Common myeloid progenitor, CD34-positive (primary cell): ENCODE measurements at places on chromosomes 7 and 10.

DNA sequence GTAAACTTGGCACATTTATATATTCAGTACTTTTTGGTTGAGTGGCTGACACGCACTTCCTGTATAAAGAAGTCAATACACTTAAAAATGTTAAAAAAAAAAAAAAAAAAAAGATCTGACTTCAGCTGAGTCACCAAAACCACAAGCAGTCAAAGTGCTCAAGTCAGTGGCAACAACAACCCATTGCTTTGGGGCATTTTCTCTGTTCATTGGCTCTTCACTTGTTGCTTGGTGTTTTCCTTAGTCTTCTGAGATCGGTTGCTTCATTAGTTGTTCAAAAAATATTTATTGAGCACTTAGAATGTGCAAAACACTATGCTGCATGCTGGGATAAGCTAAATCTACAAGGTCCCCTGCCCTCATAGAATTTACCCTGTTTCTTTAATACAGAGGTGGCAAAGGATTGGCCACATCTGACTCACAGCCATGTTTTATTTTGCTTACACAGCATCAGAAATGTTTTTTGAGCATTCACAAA, 63.7 kb downstream of the ZNRF2 start:
- DNase-seq = peak; percentile 83

GRCh38 chr10:80400136-80400804, 8.1 kb upstream of the PRXL2A start:
- DNase-seq = no peak

DNA sequence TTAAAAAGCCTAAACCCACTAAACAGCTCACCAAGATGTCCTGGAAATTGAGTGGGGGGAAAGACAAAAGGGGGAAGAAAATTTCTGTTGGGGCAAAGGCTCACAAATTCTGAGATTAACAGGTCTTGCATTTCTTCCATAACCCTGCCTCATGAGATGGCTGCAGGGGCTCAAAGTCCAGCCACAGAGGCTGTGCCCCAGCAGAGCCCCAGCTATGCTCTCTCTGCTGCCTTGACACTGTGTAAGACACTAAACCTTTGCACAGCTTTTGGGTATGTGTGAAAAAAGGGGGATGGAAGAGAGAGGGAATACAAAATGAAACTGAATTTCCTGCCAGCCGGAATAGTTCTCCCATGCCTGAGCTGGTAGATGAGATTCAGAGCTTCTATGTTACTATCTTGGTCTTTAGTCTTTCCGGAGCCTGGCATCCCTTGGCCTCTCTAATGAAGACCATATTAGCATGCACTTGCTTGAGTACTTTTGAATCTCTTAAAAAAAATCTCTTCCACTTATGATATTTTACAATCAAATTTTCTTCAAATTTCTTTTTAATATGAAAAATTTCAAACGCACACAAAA, 240.0 kb upstream of the IMMP2L start:
- DNase-seq = no peak

DNA sequence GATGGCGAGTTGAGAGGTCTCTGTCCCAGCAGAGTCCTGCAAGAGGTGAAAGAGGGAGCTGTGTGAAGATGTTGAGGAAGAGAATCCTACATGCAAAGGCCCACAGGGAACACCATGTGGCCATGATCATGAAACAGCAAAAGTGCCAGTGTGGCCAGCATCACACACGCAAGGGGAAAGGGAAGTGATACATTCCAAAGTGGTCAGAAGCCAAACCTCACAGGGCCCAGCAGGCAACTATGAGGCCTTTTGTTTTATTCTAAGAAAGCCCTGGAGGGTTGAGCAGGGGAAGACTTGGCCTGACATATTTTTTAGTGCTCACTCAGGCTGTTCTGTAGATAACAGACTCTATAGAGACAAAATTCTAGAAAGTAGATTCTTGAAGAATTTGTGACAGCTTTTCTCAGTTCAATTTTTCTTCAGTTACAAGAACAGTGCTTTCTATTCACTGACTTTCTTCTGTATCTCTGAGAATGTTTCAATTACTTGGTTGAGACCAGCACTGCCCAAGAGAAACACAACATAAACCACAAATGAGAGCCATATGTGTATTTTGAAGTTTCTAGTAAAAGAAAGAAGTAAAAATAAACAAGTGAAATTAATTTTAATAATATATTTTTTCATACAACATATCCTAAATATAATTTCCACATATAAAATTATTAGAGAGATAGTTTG, 82.3 kb downstream of the HTR7 start:
- peak; percentile 59 for DNase-seq

- DNase-seq = peak; percentile 23
Measured at GRCh38 chr10:72625276-72625607, 637 bp downstream of the MICU1 start.

GRCh38 chr7:143042790-143043271, 9.3 kb upstream of the OR6V1 start:
- no peak for DNase-seq

DNA sequence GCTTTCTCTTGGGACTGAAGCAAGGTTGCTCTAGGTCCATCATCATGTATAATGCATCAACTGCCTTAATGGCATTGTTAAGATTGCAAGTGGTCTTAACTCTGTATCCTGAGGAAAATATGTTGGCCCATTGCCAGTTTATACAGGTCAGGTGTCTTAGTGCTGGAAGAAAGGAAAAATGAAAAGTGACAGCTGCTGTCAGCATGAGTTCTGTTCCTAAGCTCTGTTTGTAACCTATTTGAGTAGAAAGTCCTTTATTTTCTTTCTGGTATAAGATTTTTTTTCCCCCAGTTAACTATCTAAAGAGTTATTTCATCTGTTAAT, 127.2 kb downstream of the SRI start:
- no peak for DNase-seq

- no peak for DNase-seq
Measured at GRCh38 chr7:139899328-139899955, 70.4 kb downstream of the TBXAS1 start.

DNA sequence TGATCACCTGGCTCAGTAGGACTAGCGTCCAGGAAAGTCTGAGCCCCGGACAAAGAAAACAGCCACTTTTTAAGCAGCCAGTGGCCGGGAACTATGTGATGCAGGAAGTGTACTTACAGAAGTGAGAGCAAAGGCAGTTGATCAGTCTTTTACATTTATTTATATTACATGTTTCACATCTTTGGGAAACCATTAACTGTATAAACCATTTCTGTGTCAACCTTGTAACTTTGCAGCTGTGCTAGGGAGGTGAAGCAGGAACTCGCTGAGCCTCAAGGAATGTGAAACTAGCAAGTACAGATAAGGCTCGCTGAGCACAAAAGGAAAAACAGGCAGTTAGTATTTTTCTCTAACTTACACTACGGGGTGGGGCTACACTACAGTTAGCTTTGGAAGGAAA, 39.9 kb upstream of the HECW1 start:
- peak; percentile 5 for DNase-seq
